Brain microvascular endothelial cell (primary cell): ENCODE measurements at places on chromosomes 4 and X.

DNA sequence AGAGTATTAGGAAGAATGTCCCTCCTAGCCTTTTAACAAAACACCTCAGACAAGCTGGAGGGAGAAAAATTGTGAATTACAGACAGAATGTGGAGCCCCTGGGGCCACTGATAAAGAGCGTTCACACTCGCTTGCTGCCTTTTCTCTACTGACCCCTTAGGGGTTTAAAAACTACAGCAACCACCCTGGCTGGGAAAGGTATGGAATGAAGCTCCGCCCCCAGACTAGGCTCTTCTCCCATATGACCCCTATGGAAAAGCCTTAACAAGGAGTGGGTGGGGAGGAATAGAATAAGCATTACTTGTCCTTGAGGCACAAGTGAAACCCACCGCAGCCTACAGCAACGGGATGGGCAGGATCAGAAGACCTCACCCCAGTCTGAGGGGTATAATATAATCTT, 26.3 kb downstream of the ANKRD50 start:
- DNase-seq: no peak

DNA sequence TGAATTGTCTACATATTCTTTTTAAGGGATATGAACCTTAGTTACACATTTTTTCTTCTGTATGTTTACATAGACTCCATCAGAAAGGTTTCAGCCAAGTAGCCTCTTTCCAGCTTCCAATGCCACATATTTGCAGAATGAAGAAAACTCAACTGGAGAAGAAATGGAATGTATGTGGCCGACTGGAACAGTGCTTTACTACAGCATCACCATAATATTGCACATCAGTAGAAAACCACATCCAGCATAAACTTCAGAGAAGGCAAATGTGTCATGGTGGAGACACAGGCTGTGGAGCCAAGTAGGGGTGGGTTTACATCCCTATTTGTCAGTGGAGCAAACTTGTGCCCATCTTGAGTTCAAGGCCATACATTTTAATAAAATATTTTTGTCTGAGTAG, 204.8 kb upstream of the LDB2 start:
- peak; percentile 64 for DNase-seq

- DNase-seq: no peak
Measured at GRCh38 chrX:115968436-115969252, 201.9 kb upstream of the AGTR2 start.

GRCh38 chrX:136185401-136186022, 38.2 kb downstream of the FHL1 start:
- no peak for DNase-seq

- no peak for DNase-seq
Measured at GRCh38 chr4:143199503-143199902, 14.8 kb downstream of the USP38 start.

GRCh38 chr4:19945501-19945900, 306.2 kb upstream of the SLIT2 start:
- DNase-seq: no peak

- DNase-seq: no peak
Measured at GRCh38 chrX:39616098-39616729, 481.5 kb downstream of the BCOR start.

- no peak for DNase-seq
Measured at GRCh38 chrX:103187953-103188475, 26.9 kb upstream of the BEX4 start.

DNA sequence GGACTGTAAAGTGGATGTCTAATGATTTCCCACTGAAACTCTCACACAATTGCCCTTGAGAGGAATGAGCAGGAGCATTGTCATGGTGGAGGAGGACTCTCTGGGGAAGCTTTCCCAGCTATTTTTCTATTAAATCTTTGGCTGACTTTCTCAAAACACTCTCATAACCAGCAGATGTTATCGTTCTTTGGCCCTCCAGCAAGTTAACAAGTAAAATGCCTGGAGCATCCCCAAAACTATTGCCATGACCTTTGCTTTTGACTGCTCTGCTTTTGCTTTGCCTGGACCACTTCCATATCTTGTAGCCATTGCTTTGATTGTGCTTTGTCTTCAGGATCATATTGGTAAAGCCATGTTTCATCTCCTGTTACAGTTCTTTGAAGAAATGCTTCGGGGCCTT, 120.2 kb upstream of the PDE5A start:
- DNase-seq: no peak

GRCh38 chrX:110722135-110722534, 73.5 kb downstream of the CHRDL1 start:
- no peak for DNase-seq
